ENCODE measurements at places on chromosomes 4 and X.

GRCh38 chr4:76666944-76667532 lies 230.9 kb downstream of the SOWAHB start:
- DNase-seq, result no peak

GRCh38 chr4:123937581-123937980 lies 541.0 kb downstream of the SPRY1 start:
- DNase-seq, result no peak

DNA sequence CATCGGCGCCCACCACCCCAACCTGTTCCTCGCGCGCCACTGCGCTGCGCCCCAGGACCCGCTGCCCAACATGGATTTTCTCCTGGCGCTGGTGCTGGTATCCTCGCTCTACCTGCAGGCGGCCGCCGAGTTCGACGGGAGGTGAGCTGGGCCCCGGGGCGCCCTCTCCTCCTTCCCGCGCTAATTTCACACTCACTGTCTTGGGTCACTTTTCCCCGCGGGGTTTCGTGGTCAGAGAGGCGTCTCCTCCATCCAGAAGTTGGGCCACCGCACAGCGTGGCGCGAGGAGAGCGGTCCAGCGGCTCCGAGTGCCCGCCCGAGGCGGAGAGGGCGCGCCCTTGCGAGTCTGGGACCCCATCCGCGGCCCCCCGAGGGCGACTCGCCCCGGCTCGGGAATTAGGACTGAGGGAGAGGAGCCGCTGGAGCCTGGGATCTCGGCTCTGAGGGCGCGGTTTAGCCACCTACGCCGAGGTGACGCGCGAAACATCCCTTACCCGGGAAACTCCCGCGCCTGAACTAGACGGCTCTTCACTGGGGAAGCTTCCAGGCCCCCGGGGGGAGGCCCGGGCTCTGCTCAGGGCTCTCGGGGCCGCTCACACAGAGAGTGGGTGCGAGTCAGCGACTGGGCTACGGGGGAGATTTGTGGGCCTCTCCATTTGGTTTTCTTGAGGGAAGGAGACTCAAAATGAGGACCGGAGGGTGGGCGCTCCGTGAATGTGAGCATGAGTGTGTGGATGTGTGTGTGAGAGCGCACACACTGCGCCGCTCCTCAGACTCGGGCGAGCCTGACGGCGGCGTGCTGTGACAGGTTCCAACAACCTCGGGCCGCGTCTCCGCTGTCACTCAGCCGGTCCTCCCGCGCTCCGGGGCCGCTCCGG lies 551 bp downstream of the NPNT start:
- DNase-seq, result no peak

GRCh38 chrX:2657532-2658113 lies 33.5 kb upstream of the CD99 start:
- DNase-seq, result no peak

- no peak for DNase-seq
These were observed 20.1 kb downstream of the ADRA2C start for GRCh38 chr4:3786196-3786869.

DNA sequence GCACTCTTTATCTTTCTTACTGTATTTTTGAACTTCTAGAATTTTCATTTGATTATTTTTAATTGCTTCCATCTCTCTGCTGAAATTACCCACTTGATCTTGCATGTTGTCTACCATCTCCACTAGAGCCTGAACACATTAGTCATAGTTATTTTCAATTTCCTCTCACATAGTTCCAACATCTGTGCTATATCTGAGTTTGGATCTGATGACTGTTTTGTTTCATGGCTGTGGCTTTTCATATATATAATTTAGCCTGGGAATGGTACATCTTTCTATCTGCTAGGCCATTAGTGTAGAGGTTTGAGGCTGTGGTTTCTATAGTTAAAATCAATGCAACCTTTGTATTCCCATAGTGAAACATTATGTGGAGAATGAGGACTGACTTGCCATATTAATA lies 33.2 kb downstream of the NPY2R start:
- no peak for DNase-seq

Data from activated CD8-positive, alpha-beta memory T cell treated with anti-CD3 and anti-CD28 coated beads, Interleukin-2, amount 50 U/mL, for 4 hours (primary cell).